ENCODE measurements at places on chromosomes 16 and 17.

GRCh38 chr17:35846055-35846809, 22.5 kb downstream of the HEATR9 start:
- DNase-seq, result no peak

DNA sequence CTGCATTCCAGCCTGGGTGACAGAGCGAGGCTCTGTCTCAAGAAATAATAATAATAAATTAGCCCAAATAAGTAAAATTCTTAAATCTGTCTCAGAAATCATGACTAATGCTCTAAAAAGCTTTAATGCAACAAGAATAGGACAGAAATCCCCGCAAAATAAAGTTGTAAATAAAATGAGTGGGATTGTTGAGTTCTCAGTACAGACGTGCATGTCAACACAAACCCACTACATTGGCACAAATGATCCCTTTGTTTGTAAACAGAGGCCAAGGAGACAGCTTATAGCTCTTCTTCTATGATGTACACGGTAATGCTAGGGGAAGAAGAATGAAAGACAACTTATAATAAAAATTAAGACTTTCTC, 6.0 kb downstream of the STAT5B start:
- DNase-seq, result no peak

GRCh38 chr17:51435171-51435552, 174.8 kb downstream of the UTP18 start:
- DNase-seq, result no peak

DNA sequence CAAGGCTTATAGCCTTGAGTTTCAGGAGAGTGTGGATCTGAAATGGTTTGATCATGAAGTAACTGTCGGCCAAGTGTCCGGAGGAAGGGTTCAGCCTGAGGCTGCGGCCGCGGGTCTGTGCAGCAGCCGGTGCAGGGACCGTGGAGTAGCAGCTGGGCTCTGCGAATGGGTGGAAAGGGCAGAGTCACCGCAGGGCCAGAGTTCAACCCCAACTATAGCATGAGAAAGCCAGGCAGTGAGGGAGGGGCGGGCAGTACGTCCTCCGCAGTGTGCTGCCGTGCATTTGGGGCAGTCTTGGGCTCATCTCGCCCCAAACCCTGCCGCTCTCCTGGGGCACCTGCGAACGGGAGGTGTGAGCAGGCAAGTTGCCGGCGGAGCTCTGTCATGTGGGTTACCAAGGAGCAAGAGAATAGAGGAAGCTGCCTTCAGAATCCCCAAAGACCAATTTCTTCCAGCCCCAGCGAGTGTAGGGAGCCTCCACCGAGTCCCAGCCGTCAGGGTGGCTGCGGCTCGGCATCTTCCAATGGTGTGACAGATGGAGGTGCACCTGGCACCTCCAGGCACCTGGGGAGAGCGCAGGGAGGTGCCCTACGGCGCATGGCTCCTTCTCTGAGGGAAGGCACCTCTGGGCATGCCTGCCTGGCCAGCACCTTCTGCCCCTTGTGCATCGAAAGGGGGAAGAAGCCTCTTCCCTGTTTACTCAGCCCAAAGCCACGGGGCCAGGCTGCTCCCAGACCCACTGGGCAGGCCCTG, 87.3 kb downstream of the RPA1 start:
- no peak for DNase-seq

DNA sequence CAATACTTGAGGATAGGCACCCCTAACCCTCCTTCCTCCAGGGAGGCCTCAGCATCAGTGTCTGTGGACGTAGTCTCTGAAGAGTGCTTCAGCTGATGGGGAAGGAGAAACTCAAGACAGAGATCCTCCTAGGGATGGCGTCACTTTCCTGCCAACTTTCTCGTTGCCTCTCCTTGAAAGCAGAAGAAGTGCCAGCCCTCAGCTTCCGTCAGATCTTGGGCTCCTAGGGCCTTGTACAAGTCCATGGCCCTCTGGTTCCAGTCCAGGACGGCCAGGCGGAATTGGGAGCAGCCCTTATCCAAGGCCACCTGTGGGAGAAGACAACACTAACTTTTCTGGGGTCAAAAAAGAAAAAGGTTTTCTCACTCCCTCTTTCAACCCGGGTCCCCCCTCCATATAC, 1.3 kb downstream of the SAT2 start:
- no peak for DNase-seq

DNA sequence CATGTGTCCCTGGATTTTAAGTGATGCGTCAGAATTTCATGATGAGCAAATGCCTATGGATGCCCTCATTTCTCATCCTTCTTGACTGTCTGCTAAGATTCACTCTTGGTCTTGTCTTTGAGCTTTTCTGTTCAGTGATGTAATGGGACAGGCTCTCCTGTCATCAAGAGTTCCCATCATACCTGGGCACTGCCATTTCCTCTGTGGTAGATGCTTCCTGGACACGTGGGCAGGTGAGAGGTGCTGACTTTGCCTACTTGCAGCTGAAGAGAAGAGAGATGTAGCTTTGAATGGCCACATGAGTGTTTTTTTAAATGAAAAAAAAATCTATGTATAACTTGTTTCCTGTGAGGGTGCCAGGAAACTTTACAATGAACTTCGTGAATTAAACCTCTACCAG, 557.7 kb downstream of the MAF start:
- no peak for DNase-seq

GRCh38 chr17:76527430-76528111, 9.9 kb downstream of the CYGB start:
- DNase-seq, result peak; percentile 89

GRCh38 chr17:44917456-44917855, 2.2 kb upstream of the GFAP start:
- DNase-seq, result no peak
